Progenitor cell of endocrine pancreas (in vitro differentiated cells): ENCODE measurements at places on chromosomes 4 and X. TPM values are rescaled to one million over a fixed set of nuclear protein-coding genes. Genes with fewer than 3 reads are reported as not detected.

DNA sequence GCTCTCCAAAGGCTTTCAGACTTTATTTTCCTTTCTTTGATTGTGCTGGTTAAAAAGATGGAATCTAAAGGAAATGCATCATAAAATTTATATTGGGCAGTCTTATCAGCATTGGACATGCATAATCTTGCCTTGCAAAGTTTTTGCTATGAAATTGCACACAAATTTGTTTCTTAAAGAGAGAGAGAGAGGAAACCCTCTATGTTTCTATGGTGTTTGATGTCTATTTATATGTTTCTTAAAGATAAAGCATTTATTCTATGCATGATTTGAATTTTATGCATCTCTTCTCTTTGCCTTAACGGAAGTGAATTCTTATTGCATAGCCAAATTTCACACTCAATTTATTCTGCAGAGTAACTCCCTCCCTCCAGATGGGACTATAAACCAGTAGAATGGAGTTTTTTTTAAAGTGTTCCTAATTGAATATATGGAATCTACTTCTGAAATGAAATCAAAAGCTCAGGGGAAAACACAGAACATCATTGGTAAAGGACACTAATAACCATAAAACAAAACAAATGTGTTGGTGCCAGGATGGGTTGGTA lies 83.5 kb upstream of the PPARGC1A start:
- DNase-seq = no peak
- H3K36me3 ChIP-seq = no peaks in the 10 kb centered on the region
- H3K4me1 ChIP-seq = no peaks in the 10 kb centered on the region
- H3K4me3 ChIP-seq = no peak overlapping the region
- H3K27me3 ChIP-seq = peaks cover 6% of the 10 kb centered on the region
- H3K27ac ChIP-seq = no peak overlapping the region

DNA sequence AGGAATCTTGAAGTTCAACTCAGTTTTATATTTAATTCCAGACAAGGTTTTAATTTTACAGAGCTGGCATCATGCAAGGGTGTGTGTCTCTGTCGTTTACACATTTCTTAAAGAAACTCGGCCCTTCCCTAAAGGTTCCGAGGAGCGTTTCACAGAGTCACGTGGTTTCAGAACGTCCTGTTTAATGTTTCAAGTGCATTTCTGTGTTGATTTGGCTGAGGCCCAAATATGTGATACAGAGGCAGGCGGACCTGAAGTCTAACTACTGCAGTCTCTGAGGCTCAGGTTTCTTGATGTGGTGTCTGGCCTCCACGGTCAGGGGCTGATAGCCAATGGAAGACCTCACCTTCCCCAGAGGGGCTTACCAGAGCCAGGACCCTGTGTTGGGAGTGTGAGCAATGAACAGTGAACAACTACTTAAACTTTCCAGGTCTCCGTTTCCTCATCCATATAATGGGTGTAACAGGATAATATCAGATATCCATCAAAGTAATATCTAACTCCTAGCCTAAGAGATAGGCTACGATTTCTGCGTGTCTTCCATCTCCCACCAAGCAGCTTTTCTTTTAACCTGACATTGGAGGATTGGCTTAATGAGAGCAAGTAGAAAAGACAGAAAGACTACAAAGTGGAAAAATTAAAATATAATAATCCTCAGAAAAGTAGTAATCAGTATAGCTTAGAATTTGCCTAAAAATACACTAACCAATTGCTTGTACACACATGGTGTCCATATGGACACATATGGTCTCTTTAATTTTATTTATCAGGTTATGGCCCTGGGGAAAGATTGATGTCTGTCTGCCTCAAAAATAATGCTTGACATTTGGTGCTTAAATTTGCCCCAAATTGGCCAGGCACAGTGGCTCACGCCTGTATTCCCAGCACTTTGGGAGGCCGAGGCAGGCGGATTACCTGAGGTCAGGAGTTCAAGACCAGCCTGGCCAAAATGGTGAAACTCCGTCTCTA lies 50.0 kb upstream of the TRIM2 start:
- H3K4me1 ChIP-seq = peaks cover 12% of the 10 kb centered on the region
- no peaks in the 10 kb centered on the region for H3K36me3 ChIP-seq
- H3K27me3 ChIP-seq = peaks cover 69% of the 10 kb centered on the region

GRCh38 chr4:134780244-134780643 lies 578.7 kb upstream of the PABPC4L start:
- H3K4me3 ChIP-seq = no peak overlapping the region
- H3K4me1 ChIP-seq = no peaks in the 10 kb centered on the region
- H3K27me3 ChIP-seq = no peaks in the 10 kb centered on the region
- H3K36me3 ChIP-seq = no peaks in the 10 kb centered on the region
- no peak overlapping the region for H3K27ac ChIP-seq
- DNase-seq = no peak

GRCh38 chr4:83002329-83002728 lies 8.3 kb downstream of the LIN54 start:
- H3K4me3 ChIP-seq = no peak overlapping the region
- no peaks in the 10 kb centered on the region for H3K27me3 ChIP-seq
- DNase-seq = no peak
- H3K4me1 ChIP-seq = peaks cover 2% of the 10 kb centered on the region
- peaks cover 2% of the 10 kb centered on the region for H3K36me3 ChIP-seq
- H3K27ac ChIP-seq = no peak overlapping the region

NSUN7 gene
- 17.5 and 20.1 TPM in 2 replicates for total RNA-seq

DNA sequence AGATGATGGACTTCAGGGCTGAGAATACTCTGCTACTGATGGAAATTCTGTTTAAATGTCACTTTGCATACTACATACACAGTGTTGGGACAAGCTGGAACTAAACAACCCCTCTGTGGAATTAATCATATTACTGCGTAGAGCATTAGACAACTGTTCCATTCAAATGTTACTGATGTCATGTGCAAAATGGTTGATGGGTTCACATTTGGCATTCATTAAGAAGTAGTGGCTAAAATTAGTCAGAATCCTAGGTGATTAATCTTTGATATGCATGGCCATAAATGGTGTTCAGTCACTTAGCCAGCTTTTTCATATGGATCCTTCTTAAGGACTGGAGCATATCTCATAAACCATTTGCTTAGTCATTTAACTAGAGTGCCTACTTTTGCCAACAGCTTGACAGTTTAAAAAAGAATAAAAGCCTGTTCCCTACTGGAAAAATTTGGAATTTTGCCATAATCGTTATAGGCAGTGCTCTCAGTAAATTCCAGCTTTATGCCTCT lies 105.2 kb downstream of the RNF150 start:
- no peak overlapping the region for H3K4me3 ChIP-seq
- DNase-seq = no peak
- no peaks in the 10 kb centered on the region for H3K27me3 ChIP-seq
- no peak overlapping the region for H3K27ac ChIP-seq

SLC2A9 gene
- 3.1 and 3.2 TPM in 2 replicates for total RNA-seq

DNA sequence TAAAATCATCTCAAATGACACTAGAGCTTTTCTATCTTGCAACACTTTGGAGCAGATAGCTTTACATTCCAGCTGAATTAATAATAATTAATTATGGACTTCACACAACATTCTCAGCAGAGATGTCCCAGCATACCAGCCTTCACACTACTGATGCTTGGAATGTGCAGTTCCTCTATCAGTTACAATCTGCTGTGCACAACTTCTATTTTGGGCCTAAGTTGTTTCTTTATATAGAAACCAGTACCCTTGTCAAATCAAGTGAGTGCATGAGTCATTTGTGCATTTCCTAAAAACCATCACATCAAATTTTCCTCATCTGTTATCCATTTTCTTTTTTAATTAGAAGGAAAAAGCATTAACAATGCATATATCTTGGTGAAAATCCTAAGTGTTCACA lies 8.8 kb upstream of the RASL11B start:
- no peak overlapping the region for H3K27ac ChIP-seq
- no peaks in the 10 kb centered on the region for H3K36me3 ChIP-seq
- H3K4me1 ChIP-seq = peaks cover 20% of the 10 kb centered on the region
- H3K27me3 ChIP-seq = peaks cover 8% of the 10 kb centered on the region
- H3K4me3 ChIP-seq = no peak overlapping the region

DNA sequence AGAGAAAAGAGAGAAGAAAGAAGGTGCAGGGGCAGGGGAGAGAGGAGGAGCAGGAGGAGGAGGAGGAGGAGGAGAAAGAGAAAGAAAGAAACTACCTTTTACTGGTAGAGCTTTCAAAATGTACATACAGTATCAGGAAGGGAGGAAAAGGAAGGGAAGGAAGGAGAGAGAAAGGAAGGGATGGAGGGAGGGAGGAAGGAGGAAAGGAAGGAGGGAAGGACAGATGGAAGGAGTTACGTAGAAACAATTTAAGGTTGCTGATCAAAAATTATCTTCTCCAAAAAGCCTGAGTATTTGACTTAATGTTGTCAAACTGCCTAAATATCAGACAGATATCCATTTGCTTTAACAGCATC lies 13.4 kb downstream of the TBC1D9 start:
- H3K4me1 ChIP-seq = peaks cover 52% of the 10 kb centered on the region
- H3K4me3 ChIP-seq = no peak overlapping the region
- peak overlapping the region; percentile 86 for H3K27ac ChIP-seq
- H3K36me3 ChIP-seq = peaks cover 3% of the 10 kb centered on the region

GRCh38 chr4:186500721-186501304 lies 54.6 kb downstream of the MTNR1A start:
- peak overlapping the region; percentile 29 for H3K4me3 ChIP-seq
- no peaks in the 10 kb centered on the region for H3K27me3 ChIP-seq
- no peak overlapping the region for H3K27ac ChIP-seq
- no peaks in the 10 kb centered on the region for H3K4me1 ChIP-seq
- no peaks in the 10 kb centered on the region for H3K36me3 ChIP-seq

DNA sequence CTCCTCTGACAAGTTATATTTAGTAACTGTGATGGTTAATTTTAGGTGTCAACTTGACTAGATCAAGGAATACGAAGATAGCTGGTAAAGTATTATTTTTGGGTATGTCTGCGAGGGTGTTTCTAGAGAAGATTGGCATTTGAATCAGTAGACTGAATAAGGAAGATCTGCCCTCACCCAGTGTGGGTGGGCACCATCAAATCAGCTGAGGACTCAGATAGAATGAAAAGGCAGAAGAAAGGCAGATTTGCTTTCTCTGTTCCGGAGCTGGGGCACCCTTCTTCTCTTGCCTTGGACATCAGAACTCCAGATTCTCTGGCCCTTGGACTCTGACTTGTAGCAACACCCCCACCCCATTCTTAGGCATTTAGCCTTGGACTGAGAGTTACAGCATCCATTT lies 981.6 kb downstream of the CCSER1 start:
- H3K36me3 ChIP-seq = peaks cover 3% of the 10 kb centered on the region
- DNase-seq = no peak
- no peak overlapping the region for H3K27ac ChIP-seq

DNA sequence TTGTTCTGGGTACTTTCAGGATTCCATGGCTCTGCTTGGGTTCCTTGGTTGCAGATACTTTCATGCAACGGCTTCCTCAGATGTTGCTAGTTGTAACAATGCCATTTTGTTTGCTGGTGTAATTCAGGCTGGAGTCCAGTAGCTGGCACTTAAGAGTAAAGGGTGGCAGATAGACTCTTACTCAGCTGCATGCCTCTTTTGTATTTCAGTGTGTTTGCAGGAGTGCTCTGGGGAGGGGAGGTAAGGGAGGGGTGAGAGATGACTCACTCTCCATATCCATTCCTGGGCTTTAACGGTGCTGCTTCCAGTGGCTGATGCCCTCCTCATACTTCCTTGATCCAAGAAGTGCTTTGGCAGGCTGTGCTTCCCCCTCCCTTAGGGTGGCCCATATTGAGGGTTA lies 155.2 kb downstream of the ZNF330 start:
- H3K27ac ChIP-seq = no peak overlapping the region
- no peaks in the 10 kb centered on the region for H3K27me3 ChIP-seq
- DNase-seq = no peak
- peaks cover 6% of the 10 kb centered on the region for H3K36me3 ChIP-seq
- peaks cover 2% of the 10 kb centered on the region for H3K4me1 ChIP-seq
